ENCODE measurements at places on chromosomes 6 and 20.

- DNase-seq = no peak
Observed at GRCh38 chr6:22350109-22350508, 53.3 kb upstream of the PRL start.

DNA sequence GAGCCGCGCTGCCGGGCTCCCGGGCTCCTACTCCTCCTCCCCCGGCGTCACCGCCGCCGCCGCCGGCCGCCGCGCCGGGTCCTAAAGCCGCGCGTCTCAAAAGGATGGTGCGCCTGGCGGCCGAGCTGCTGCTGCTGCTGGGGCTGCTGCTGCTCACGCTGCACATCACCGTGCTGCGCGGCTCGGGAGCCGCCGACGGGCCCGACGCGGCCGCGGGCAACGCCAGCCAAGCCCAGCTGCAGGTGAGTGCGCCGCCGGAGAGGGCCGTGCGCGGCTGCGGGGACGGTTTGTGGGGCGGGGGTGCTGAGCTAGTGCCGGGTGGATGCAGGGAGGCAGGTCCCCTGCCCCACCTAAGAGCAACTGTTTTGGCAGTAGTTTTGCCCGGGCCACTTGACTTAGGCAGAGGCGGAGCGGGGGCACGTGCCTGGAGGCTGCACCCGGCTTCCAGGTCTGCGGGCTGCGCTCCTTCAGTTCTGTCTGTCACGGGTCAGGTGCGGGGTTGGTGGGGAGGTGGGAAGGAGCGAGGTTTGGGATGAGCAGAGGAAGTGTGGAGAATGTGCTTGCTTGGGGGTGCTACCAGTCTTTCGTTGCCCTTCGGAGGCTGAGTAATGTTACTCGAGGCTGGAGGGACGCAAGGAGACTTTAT, 722 bp downstream of the ISM1 start:
- DNase-seq = peak; percentile 84

DNA sequence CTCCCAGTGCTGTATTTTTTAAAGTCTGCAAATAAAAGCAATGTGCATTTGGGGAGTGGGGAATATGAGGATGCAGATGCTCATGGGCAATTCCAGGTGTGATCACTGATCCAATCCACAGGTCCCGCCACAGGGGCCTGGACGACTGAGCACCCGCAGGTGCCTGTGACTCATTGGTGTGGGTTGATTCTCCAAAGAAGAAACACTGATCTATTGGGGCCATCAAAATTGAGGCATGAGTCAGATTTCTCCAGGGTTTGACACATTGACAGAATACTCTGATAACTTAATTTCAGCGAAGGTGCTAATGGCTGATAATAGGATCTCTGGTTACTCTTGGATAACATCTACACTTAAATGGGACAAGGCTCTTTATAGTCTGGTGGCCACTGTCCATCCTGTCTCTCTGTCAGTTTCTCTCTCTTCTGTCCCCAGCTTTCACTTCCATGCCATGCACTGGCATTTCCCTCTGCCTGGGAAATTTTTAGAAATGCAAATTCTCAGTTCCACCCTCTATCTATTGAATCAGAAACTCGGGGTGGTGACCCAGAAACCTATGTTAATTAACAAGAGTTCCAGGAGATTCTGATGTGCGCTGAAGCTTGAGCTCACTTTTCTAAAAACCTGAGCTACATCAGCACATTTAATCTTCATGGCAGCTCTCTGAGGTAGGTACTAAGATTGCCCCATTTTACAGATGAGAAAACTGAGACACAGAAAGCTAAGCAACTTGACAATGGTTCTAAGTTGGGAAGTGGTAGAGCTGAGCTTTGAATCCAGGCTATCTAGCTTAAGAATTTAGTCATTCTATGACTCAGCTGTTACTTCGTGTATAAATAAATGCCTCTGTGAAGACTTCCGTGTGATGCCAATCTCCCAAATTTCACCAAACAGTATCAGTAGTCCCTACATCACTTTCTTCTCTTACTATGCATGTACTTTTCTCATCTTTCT, 10.2 kb upstream of the RCAN2 start:
- no peak for DNase-seq

DNA sequence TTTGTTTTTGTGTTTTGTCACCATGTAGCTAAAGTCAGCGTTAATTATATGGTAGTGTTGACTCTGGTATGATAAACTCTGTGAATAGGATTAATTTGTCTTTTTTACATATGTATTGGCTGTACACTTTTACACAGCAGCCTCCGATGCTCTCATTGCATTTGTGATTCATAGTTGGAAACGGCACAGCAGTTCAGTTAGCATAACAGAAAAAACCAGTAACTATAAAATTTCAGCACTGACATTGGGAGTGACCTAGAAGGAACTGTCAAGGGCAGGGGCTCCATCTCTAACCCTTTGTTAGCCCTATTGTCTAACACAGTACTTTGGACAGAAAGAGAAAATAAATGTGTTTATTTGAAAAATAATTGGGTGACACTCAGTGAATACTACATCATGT, 5.6 kb upstream of the BEND6 start:
- DNase-seq = no peak

GRCh38 chr20:1242530-1242929, 16.7 kb downstream of the RAD21L1 start:
- no peak for DNase-seq

- no peak for DNase-seq
Observed at GRCh38 chr6:157187182-157188083, 135.9 kb downstream of the TMEM242 start.

DNA sequence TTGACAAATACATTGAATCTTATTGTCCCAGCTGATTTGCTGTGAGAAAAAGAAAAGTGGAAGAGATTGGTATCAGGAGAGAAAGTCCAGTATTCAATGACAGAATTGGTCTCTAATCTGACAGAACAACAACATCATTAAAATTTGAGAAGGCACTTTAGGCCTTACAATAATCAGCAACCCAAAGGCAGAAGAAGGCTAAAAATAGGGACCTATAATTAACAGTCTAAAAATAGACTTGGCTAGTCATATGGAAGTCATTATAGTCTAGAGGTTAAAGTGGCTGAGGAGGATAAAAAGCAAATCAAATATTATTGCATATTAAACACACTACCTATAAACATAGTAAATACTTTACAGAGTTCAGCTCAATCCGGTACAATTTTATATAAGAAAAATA, 393.6 kb upstream of the JAG1 start:
- DNase-seq = no peak

- peak; percentile 74 for DNase-seq
Observed at GRCh38 chr20:63009988-63010769, 3.4 kb upstream of the BHLHE23 start.

- no peak for DNase-seq
Observed at GRCh38 chr6:131739136-131739535, 28.3 kb upstream of the CTAGE9 start.

- no peak for DNase-seq
Observed at GRCh38 chr6:108955329-108955949, 107.2 kb downstream of the ARMC2 start.

GRCh38 chr20:39700528-39700927, 738.4 kb downstream of the DHX35 start:
- DNase-seq = no peak

DNA sequence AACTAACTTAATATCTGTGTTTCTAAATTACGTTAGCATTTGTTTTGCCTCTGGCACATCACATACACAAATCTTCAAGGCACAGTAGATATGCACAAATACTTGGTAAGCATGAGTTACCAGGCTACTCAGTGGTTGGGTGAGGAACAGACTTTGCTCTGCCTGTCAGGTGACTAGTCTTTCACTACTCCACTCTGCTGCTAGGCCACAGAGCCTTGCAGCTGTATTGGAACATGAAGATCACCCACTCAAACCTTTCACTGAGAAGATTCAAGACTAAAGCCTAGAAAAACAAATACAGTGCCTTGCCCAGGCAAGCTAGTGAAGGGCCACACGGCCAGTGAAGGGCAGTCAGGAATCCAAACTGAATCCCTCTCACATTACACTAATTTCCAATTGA, 47.0 kb downstream of the DTNBP1 start:
- no peak for DNase-seq

DNA sequence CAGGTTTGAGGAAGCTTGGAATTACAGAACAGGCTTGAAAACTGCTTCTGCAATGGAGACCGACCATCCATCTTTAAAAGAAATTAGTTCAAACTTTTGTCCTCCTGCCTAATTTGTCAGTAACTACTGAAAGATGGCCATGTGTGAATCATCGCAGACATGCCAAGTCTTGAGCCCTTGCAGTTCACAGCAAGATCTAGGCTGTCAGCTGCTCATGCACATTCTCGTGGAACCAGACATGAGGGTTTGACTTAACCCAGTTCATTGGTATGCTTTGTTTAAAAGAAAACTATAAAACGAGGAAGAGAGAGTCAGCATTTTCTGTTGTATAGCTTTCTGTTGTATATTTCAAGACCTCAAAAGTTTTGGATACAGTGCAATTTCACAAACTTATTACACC, 74.0 kb upstream of the SAMD5 start:
- DNase-seq = no peak

DNA sequence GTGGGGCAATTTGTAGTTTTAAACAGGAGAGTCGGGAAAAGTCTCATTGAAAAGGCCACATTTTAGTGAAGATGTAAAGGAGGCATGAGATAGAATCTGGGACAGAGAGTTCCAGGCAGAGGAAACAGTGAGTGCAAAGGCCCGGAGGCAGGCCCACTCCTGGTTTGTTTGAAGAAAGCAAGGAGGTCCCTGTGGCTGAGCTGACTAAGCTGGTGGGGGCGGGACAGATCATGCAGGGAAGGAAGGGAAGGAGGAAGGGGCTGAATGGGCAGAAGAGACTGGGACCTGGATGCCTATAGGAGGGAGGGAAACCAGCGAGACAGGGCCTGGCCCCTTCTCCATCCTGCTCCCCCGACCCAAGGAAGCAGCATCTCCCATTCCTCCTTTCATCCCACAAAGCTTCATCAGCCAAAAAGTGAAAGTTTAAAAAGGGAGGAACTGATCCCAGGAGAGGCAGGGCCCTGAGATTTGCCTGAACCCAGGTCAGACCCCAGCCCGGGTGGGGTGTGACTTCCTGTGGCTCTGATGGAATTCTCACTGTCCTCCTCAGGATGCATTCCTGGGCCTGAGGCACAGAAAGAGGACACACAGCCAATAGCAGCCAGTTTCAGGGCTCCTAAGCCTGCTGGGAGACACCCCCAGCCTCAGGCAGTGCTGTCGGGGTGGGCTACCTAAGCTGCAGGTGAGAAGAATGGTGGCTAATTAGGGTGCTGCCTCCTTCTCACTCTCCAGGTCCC, 54.2 kb upstream of the SIRPA start:
- DNase-seq = no peak

DNA sequence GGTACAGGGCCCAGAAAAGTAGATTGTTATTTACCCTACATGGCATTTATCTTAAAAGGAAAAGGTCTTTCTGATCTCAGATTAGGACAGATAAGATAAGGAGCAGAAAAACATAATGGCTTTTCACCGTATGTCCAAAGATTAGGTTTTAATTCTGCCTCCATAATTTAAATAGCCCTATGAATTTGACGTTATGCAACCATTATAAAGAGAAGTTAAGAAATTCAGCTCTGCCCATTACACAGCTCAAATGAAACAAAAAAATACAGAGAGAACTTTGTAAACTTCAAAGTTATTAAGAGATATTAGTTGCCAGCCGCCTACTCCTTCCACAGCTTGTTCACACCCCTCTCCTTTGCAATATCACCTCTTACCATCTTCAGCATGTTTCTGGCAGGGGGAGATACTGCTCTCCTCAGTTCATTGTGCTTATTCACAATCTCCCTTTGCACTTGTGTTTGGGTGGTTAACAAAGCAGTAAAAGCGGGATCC, 8.1 kb downstream of the CRISP3 start:
- no peak for DNase-seq

DNA sequence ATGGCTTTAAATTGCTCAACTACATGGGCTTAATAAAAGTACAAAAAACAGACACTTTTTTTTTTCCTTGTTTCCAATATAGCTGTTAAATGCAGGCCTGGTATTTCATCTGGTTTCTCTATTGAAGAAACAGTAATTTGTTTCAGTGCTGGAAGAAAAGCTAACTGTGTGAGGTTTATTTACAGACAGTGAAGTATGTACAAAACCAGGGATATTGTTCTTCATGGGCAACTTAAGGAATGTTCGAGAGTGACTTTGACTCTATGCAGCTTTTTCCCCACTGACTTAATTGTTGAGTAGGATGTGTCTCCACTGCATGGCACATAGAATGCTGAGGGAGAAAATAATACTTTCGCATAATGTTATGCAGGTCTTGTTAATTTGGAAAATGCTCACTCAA, 31.0 kb upstream of the PRL start:
- no peak for DNase-seq

GRCh38 chr20:34549291-34549928, 9.1 kb upstream of the MAP1LC3A start:
- DNase-seq = no peak

DNA sequence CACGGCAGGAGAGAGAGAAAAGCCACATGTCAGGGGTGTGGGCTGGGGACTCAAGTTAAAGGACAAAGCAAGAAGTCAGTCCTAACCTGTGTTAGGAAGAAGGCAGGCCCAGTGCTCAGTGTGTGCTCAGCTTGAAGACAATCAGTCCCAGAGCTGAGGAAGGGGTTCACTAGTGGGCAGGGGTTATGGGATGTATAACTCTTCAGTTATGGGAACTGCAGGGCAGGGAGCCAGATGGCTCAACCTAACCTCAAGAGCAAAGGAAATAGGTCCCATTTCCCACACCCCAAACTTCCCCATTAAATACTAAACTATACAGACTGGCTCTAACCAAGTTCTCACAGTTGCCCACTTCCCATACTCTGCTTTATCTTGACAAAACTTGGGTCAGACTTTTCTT, 7.4 kb upstream of the SSTR4 start:
- no peak for DNase-seq

DNA sequence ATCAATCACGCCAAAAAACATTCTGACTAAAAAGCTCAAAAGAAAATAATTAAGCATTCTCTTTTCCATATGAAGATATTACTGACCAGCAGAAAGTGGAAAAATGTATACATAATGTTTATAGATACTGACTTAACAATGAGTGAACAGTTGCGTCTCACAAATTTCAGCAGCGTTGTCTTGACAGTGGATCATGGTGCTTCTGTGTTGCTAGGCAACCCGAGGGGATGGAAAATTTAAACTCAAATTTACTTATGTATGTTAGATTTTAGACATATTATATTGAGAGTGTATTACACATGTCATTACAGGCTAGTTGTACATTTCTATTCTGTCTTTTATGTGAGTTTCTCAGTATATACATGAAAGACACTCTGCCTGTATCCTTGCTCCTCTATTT, 110.2 kb downstream of the LAMA2 start:
- DNase-seq = no peak

Measured in activated naive CD8-positive, alpha-beta T cell treated with anti-CD3 and anti-CD28 coated beads, Interleukin-2, amount 10 ng/mL, durations not matched to agents 7 days and 5 days (primary cell).